ENCODE measurements at places on chromosomes 12 and 14.

- no peak for DNase-seq
These were observed 1.6 kb downstream of the MARK3 start for GRCh38 chr14:103386713-103387329.

- no peak for DNase-seq
These were observed 26.2 kb downstream of the BRF1 start for GRCh38 chr14:105274637-105275036.

GRCh38 chr12:109949089-109949488 lies 47.1 kb downstream of the GIT2 start:
- DNase-seq, result no peak

DNA sequence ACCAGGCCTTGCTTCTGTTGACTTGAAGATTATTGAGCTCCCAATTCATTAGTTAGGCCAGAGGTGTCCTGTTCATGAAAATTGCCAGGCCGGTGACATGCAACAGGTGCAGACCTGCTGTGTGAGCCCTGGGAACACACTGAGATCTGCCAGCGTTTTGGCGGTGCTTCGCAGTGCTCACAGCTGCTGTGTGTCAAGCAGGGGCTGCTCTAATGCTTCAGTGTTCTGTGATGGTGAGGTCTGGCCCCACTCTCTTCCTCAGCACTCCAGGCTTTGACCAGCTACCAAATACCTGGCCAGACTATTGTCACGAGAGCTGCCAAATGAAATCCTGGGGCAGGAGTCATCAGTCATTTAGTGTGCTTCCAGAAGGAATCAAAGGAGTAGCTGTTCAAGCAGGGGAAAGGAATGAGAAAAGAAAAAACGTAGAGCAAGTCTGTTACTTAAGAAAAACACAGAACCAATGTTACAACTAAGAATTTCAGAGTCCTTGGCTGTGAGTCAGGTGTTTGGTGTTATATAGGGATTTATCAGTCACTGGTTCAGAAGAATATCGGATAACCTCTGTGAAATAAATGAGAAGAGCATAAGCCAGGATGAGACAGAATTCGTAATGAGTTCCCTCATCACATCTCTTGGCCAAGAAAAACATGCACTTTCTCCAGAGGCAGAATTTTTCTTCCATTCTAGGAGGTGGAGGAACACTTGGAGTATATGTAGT lies 150.8 kb downstream of the FBXL14 start:
- DNase-seq, result no peak

- no peak for DNase-seq
These were observed 7.6 kb upstream of the SLC25A21 start for GRCh38 chr14:37179896-37180502.

Data from activated naive CD4-positive, alpha-beta T cell treated with Interleukin-2 at 50 U/mL for 16 hours (primary cell).